ENCODE measurements at places on chromosomes 1 and 21. TPM values are rescaled to one million over a fixed set of nuclear protein-coding genes. Genes with fewer than 3 reads are reported as not detected.

SDC3 gene
- 186 TPM for total RNA-seq

MNDA gene
- 17.9 TPM for total RNA-seq

KDF1 gene
- total RNA-seq = 1.3 TPM

PRKAA2 gene
- total RNA-seq = 1.1 TPM

PADI2 gene
- total RNA-seq = not detected

OR2T35 gene
- not detected for total RNA-seq

OTUD3 gene
- 5.8 TPM for total RNA-seq

CYP4X1 gene
- 0.74 TPM for total RNA-seq

FCRL2 gene
- not detected for total RNA-seq

DNA sequence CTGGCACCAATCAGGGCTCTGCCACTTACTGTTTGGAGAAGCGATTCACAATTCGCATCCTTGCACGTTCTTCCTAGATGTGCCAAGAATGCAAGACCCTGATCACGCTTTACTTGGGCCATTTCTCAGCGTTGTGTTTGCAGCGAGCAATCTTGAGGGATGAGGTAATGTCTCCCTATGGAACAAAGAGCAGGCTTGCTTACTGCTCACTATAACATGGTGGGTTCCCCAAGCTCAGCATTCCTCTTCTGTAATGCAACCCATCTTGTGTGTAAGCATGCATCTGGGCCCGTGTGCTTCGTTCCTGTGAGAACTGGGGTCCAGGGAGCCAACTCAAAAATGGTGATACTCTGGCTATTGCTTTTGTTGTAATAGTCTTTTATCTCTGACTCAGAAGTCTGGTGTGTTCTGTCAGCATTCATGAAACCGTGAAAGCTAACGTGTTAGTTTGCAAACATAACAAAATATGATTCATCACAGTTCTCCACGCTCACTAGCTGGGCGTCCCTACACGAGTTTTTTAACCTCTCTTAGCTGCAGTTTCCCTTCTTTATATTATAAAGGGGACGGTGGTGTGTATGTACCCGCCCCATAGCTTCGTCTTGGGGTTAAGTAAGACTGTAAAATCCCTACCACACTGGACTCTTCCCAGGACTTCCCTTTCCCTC, 33.3 kb downstream of the DNTTIP2 start:
- DNase-seq = peak; percentile 29

DNA sequence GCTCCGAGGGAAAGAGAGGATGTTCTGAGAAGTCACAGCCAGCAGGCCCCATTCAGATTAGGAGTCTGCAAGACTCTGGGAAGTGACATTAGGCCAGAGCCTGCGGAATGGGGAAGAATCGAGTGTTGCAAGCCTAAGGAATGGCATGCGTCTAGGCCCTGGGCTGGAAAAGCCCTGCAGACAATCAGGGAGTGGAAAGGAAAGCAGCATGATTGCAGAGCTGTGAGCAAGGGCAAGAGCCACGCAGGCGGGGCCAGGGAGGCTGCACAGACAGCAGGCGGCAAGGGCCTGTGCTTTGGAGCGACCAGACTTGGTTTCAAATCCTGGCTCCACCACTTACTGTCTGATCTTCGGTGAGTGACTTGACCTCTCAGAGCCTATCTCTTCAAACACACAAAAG, 118.2 kb downstream of the RRAGC start:
- DNase-seq = peak; percentile 8

DNA sequence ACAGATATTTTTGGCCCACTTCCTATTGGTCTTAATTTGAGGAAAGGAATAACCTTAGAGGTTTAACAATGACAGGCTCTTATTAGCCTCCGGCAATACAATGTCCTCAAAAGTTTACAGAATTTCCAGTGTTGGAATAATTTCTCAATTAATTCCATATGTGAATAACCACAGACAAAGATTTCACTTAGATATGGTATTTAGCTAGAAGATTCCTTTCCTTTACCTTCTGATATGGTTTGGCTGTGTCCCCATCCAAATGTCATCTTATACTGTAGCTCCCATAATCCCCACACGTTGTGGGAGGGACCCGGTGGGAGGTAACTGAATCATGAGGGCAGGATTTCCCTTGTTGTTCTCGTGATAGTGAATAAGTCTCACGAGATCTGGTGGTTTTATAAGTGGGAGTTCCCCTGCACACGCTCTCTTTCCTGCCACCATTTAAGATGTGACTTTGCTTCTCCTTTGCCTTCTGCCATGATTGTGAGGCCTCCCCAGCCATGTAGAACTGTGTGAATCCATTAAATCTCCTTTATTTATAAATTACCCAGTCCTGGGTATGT, 54.9 kb upstream of the RGS7 start:
- no peak for DNase-seq

- no peak for DNase-seq
These were observed 295.4 kb downstream of the AKT3 start for GRCh38 chr1:243554686-243555085.

- no peak for DNase-seq
These were observed 2.5 kb upstream of the KRTAP12-1 start for GRCh38 chr21:44684483-44684882.

DNA sequence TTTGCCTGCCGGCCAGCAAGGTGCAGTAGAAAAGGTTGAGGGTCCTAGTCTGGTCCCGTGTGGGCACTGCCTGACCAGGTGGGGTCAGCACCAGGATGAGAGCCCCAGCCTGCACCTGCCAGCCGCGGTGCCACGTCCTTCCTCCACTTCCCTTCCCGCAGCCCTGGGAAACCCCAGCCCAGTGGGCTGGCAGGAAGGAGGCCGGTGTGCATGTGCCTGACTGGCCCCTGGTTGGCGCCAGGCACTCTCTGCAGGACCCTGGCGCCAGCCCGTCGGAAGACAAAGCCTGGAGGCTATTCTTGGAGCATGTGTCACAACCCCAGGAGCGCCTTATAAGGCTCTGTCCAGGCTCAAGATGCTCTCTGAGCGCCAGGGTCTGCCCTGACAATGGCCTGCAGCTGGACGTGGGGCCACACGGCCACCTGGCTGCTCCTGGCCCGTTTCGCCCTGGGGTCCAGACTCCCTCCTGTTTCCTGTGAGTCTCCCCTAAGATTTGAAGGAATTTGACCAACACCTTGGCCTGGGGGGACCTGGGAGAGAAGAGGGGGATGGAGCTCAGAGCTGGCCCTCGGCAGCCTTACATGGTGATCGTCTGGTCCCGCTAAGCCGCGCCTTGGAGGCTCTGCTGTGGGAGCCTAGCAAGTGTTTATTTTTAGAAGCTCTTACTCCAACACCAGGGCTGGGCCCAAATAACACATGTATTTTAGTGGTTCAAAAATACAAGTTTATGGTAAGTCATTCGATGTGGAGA, 31.9 kb upstream of the POFUT2 start:
- peak; percentile 75 for DNase-seq

GRCh38 chr1:214019499-214019898, 31.7 kb downstream of the PROX1 start:
- DNase-seq = no peak

- no peak for DNase-seq
These were observed 107.1 kb downstream of the TAS1R2 start for GRCh38 chr1:18752409-18752808.

GRCh38 chr21:37006486-37007291, at the start of gene RIPPLY3:
Gene RIPPLY3, plus strand, starts transcription at chr21:37006702. Its CDS starts 71 bp downstream, at chr21:37006773.
- no peak for DNase-seq

- no peak for DNase-seq
These were observed 356.3 kb upstream of the CAMK1G start for GRCh38 chr1:209227171-209227570.

GRCh38 chr1:88311907-88312306, 372.2 kb upstream of the PKN2 start:
- DNase-seq = no peak

DNA sequence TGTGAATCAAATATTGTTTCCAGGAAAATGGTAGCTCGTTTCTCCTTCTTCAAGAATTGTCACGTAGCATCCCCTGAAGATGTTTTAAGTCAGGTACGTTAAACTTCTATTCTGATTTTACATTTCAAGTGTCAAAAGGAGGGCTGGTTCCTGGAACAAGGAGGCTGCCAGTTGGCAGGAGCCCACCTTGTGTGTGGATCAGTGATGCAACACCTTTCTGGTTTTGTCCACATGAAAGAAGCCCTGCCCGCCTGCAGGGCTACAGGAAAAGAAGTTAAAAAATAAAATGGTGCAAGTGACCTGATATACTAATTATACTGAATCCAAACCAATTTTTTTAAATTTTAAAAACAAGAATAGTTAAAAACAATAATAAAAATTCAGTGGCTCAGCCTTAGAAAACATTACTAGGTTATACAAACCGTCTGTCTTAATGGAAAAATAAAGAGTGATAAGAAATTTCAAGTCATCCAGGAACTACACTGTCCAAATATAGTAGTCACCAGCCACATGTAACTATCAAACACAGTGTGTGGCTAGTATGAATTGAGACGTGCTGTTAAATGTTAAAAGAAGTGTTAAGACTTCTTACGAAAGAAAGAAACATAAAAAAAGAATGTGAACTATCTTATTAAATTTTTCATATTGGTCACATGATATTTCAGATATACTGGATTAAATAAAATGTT, 123.1 kb downstream of the APP start:
- no peak for DNase-seq

DNA sequence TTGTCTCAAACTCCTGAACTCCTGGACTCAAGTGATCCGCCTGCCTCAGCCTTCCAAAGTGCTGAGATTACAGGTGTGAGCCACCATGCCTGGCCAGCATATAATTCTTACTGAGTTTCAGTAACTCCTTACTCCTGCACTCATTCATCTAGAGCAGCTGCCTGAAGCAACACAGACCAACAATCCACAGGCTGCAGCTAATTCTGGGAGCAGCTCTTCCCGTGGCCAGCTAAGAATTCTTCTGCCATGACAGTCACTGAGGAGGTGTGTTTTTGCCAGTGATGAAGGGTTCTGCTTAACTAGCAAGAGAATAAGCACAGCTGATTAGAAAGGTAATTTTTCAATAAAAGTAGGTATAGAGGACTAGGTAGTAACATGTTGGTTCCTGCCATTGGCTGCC, 5.4 kb downstream of the VTCN1 start:
- no peak for DNase-seq

DNA sequence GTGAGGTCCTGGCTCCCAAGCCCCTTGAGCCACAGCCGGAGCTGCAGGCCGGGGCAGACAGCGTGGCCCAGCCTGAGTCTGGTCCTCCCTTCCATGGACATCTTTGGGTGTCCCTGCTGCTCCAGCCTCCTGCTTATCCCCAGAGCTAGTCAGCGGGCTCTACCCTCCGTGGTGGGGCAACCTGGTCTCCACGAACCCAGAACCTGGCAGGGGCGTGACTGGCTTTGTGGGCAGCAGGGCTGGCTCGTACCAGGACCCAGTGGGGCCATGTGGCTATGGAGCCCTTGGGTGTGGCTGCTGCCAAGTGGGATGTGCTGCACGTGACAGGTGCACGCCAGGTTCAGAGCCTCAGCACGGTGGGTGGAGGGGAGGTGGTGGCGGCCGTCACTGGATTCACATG, 18.3 kb downstream of the CFAP410 start:
- DNase-seq = no peak

GRCh38 chr1:54867717-54868057, 19.3 kb downstream of the DHCR24 start:
- DNase-seq = no peak

DNA sequence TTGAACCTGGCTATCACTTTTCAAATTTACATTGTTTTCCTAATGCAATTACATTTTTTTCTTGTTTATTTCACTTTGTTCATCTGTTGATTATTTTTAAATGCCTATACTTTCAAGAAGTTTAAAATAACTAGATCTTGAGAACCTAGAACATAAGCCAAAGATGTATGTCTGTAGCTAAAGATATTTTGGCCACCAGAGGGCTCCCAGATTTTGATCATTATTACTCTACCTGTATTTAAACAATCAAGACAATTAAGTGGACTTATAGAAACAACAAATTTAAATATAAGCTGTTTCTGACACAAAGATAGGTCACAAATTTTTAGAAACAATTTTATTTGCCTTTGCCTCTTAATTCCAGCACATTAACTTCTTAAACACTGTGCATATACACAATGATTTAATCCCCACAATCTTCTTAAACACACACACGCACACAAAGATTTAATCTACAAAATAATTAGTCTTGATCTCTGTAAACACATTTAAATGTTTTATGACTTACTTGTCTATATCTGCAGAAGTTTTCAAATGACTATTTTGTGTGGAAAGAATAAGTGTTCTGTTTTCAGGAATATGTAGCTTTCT, 380.0 kb downstream of the DSCAM start:
- no peak for DNase-seq

GRCh38 chr1:9289090-9289534, 3.6 kb upstream of the SPSB1 start:
- peak; percentile 84 for DNase-seq

DNA sequence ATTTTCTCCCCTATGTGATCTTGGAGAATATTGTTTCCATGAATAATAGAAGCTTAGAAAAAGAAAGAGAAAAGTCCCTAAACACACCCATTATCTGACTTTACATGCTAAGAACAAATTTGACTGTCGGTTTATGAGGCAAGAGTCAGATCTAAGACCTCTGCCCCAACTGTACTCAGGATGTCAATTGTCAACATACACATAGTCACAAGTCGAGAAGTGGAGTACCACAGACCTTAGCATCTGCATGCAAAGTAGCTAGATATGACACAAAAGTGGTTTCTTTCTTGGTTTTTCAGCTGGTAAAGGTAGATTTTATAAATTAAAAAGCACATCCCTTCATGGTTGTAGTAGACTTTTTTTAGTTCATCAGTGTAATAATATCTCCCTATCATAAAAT, 97.2 kb upstream of the DPYD start:
- DNase-seq = no peak

GRCh38 chr1:24925082-24925779, 4.8 kb downstream of the RUNX3 start:
- DNase-seq = no peak

- no peak for DNase-seq
These were observed 8.3 kb upstream of the CD101 start for GRCh38 chr1:116993286-116993685.

DNA sequence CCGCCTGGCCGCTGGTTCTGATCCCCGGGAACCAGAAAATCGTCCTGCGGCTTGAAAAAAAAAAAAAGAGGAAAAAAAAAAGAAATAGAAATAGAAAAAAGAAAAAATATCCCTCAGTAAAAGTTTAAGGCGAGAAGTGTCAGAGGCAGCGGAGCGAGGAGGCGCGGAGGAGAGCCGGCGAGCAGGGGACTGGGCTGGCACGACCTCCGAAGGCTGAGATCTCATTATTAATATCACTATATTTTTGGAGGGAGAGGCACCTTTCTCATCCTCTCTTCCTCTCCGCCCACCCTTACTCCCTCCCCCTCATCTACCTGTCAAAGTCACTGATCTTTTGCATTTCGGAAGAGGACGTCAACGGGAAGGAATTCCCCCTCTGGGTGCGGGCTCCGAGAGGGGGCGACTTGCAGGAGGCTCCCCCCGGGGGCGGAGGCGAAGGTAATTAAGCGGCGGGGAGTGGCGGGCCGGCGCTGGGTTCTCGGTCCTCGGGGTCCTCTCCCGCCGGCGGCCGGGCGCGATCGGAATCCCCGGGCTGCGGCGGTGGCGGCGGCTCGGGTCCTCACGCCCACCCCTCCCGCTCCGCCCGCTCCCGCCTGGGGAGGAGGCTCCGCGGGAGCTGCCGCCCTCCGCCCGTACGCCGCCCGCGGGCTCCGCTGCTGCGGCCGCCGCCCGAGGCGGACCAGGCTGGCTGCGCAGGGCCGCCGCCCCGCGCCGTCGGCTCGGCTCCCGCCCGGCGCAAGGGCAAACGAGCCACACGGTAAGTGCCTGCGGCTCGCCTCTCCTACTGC, at the start of gene NTNG1:
Gene NTNG1, plus strand, starts transcription at position 337 of the 788 bp plus-strand sequence.
- no peak for DNase-seq

GRCh38 chr1:151565502-151566189, 25.5 kb downstream of the TUFT1 start:
- DNase-seq = no peak

GRCh38 chr1:209829716-209830115, 1.9 kb downstream of the UTP25 start:
- no peak for DNase-seq

- no peak for DNase-seq
These were observed 44.3 kb downstream of the GPATCH2 start for GRCh38 chr1:217586586-217586985.

All from adrenal gland (tissue), 19 donors.